OCI-M1 (cell line): ENCODE measurements at places on chromosomes 11 and 22.

GRCh38 chr11:76013526-76013925 lies 192.8 kb downstream of the WNT11 start:
- DNase-seq, result no peak

DNA sequence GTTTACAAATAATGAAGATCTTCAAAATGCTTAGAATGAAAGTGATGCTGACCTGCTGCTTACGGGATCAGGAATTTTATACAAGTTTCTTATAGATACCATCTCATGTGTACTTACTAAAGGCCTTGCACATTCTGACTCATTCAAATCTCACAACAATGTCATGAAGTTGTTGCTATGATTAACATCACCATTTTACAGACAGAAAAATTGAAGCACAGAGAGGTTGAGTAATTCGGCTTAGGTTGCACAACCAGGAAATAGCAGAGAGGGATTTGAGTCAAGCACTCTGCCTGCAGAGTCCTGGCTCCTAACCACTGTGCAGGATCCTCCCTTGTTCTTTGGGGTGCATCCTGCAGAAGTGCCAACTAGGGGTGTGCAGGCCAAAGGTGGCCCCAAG lies 471.9 kb downstream of the MIAT start:
- DNase-seq, result no peak

DNA sequence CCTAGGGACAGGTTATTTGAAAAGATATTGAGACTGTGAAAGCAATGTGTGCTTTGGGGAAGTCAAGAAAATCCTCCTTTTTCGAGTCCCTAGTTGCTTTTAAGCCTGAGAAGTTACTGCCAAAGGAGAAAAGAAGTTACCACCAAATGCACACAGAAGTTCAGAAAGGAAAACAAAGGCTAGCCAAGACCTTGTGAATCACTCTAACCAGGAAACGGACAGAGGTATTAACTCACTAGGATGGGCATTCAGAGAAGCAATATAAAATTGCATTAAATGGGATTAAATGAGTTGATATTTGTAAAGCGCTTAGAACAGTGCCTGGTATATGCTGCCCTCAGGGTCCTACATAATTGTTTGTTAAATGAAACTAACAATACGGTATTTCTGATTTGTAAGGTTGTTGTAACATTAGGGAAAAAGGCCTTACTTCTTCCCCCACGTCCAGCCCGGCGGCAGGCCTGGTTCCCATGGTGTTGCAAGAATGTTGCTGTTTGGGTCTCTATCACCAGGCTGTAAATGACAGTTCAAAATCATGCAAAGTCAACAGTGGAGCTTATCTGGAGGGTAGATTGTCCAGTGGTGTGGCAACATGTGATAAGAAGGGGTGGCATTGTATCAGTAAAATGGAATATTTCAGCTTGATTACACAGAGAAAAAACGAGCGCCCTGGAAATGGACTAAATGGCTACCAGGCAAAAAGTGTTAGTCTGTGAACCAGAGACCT lies 7.1 kb downstream of the TMA7B start:
- DNase-seq, result peak; percentile 88

GRCh38 chr11:67116758-67117105 lies 2.3 kb upstream of the KDM2A start:
- DNase-seq, result no peak

DNA sequence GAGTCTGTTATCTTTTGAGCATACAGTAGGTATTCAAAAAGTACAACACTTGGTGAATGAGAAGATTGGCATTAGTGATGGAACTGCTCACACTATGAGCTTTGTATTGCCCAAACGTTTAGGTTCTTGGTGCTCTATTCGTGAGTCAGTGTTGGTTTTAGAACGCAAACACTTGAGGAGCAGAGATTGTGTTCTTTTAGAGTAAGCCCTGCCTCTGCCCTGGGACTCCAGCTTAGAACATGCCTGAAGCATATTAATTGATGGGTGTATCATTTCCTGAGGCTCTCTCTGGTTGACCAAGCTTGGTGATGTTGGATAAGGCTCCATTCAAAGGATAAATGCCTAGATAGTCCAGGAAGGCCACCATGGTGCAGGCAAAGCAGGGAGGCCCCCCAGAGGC lies 10.9 kb downstream of the MTNR1B start:
- DNase-seq, result no peak

DNA sequence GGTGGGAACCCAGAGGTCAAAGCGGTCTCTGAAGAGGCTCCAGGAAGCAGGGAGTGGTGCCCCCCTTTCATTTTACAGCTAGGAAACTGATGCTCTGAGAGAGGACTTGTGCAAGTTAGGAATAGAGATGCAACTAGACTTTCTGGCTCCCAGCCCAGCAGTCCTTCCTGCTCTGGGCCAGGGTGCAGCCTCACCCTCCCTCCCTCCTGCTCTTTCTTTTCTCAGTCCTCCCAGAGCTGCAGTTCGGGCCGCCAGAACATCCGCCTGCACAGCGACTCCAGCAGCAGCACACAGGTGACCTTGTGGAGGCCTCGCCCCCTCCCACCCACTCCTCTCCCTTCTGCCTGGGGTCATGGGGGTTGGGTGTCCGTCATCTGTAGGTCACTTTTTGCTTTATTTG lies 51.5 kb downstream of the LHFPL7 start:
- no peak for DNase-seq
